ENCODE measurements at places on chromosomes 2 and 18.
A peak's percentile ranks its signal among the peaks of the same experiment; 100 is the strongest.

DNA sequence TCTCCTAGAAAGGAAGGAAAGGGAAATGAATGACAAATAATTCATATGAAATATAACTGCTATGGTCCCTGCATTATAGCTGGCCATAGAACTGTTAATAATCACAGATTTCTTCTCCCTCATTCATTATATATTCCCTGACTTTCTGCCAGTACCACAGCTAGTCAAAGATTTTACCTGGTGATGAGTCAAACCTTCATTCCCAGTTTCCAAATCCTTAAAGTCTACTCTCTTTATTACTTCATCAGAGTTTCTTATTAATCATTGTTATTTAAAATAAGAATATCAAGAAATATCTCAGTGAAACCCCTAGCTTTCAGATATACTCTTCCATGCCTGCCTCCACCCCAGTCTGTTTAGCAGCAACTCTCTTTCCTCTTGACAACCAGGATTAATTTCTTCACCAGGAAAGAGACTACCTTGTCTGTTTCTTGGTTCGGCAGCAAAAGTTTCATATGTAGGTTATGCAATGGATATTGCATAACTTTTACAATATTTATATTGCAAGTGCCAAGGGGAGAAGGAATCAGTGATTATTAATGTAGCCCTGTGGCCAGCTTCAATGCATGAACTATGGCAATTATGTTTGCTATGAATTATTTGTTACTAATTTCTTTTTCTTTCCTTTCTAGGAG is 533.8 kb downstream of the FBXO15 start:
- no peak for DNase-seq

- peak; percentile 86 for DNase-seq
Observed at GRCh38 chr2:178112202-178113152, at the start of gene RBM45. Gene RBM45, plus strand, starts transcription at chr2:178112437. Its CDS starts 110 bp downstream, at chr2:178112547.

GRCh38 chr2:26190369-26190768 is 17.5 kb downstream of the GAREM2 start:
- DNase-seq: no peak

GRCh38 chr18:27695052-27695451 is 481.9 kb downstream of the CDH2 start:
- DNase-seq: no peak

- no peak for DNase-seq
Observed at GRCh38 chr2:18066066-18066465, 187.6 kb downstream of the KCNS3 start.

DNA sequence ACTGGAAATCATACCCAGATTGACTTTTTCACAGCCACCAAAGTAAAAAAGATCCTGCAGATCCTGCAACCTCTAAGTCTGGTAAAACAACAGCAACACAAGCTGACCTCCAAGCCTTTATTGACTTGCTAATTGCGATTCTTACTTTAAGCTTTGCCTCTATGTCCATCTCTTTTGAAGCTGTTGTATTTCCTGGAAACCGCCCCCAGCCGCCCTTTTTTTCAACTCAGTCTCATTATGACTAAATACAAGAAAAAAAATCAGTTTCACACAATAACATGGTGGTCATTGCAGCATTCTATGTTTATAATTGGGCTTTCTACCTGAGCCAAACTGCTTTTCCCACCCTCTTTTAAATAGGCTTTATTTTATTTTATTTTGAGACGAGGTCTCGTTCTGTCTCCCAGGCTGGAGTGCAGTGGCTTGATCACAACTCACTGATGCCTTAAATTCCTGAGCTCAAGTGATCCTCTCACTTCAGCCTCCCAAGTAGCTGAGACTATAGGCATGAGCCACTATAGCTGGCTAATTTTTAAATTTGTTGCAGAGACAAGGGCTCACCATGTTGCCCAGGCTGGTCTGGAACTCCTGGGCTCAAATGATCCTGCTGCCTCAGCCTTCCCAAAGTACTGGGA is 76.2 kb downstream of the MOGAT1 start:
- DNase-seq: no peak

- no peak for DNase-seq
Observed at GRCh38 chr18:79459946-79460480, 64.3 kb downstream of the NFATC1 start.

GRCh38 chr2:233964581-233964980 is 47.4 kb downstream of the TRPM8 start:
- DNase-seq: no peak

GRCh38 chr2:167438206-167438605 is 549.9 kb downstream of the XIRP2 start:
- no peak for DNase-seq

DNA sequence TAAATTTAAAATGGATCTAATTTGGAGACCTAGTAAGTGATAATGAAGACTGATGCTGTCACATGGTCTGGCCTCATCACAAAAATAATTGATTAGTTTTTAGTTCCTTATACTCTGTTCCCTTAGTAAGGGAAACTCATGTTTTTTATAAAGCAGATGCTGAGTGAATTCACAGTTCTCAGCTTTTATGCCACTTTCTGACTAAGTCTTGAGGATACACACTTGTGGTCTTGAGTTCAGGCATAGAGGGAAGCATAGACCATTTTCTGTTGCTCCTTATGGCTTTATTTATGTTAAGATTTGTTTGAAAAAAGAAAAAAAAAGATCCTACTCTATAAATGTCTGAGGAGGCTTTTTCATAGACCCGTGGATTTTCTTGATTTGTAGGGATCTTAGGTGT is 91.1 kb downstream of the MAP4K4 start:
- no peak for DNase-seq

GRCh38 chr18:53944721-53945120 is 279.7 kb downstream of the MBD2 start:
- DNase-seq: no peak
